ENCODE measurements at places on chromosomes 12 and 14.

- DNase-seq = peak; percentile 27
Measured at GRCh38 chr12:13981990-13982389, 588 bp upstream of the GRIN2B start.

DNA sequence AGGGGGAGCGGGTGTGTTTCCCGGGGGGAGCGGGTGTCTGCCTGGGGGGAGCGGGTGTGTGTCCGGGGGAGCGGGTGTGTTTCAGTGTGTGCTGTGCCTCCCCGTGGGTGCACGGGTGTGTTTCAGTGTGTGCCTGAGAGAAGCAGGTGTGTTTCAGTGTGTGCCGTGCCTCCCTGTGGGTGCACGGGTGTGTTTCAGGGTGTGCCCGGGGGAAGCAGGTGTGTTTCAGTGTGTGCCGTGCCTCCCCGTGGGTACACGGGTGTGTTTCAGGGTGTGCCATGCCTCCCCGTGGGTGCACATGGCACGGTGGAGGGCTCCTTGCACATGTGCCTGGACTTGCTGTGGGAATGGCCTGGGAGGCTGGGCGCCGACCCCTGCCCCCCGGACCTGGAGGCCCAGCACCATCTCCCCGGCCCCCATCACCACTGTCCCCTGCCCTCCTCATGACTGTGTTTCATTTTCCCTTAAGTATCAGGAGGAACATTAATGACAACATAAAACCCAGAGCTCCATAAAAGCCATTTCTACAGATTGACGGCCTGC, 38.7 kb downstream of the FBRSL1 start:
- DNase-seq = no peak

DNA sequence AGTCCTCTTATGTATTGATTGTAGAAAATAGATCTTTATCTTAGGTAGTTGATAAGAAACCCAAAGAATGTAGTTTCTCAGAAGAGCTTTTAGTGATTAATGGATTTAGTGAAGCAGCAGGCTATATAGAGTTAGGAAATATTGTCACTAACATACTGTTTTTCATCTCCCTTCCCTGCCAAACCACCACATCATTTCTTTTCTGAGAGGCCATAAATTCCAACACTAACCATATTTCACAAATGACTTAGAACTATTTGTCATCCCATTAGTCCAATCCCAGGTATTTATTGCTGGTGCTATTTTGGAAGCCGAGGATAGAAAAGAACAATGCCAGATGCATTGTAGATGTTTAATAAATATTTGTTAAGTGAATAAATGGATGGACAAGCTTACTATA, 185.7 kb downstream of the KICS2 start:
- no peak for DNase-seq

DNA sequence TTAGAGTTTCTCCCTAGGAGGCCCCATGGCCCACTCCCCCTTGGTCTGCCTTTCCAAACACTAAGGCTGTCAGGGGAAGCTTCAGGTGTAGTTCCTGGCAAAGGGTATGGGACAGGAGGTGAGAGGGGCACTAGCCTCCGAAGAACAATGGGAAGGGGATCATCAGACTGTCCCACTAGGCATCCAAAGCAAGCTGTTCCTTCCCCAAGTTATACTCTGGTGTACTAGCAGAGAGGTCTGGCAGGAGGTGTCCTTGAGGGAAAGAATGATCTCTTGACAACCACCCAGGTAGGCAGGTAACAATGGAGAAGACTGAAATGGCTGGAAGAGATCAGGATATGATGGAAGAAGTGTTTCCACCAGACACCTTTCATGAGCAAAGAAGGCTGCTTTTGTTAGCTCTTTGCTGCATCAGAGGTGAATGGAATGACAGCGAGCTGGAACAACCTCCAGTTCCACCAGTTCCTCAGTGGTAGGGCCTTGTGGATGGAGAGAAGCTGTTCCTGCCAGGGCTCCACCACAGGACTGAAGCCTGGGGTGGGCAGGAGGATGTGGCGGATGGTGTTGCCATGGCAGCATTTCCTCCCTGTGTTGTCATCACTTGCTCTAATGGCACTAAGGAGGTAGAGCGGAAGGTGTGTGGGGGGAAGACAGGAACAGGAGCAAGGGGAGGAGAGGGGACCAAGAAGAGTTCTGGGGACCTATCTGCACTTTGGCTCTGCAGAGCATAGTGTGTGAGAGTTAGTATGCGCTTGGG, 2.3 kb upstream of the AGAP2 start:
- no peak for DNase-seq

- no peak for DNase-seq
Measured at GRCh38 chr12:162467-163307, 51.3 kb downstream of the SLC6A12 start.

DNA sequence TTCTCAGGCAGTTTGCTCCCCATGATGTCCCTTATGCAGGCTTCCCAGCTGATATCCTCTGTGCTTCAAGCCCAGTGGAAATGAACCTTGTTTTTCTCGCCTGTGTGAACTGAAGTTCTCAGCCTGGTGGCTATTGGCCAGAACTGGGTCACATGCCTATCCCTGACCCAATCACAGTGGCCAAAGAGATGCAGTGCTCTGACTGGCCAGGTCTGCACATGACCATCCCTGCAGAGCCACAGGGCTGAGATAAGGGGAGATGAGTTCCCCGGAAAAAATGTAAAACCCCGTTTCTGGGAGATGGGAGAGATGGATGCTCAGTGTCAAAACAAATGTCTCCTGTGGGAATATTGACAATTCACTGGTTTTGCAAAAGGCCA, 34.7 kb upstream of the FZD10 start:
- no peak for DNase-seq

DNA sequence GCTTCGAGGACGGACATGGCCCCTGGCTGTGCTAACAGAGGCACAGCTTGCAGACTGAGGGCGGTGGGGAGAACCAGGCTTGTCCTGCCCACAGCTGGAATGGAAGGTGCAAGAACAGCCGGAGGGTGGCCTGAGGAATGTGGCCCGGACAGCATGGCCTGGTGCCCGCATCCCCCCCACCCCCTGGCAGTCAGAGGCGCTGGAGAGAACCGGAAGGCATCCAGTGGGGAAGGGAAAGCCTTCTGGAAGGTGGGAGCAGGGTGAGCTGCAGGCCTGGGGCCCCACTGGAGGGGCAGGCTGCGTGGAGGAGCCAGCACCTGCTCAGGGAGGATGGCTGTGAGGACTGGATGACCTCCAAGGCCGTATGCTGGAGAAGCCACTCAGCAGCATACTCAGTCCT, 8.1 kb upstream of the CYP46A1 start:
- DNase-seq = no peak

GRCh38 chr12:106341086-106341877, 16.3 kb upstream of the POLR3B start:
- no peak for DNase-seq

DNA sequence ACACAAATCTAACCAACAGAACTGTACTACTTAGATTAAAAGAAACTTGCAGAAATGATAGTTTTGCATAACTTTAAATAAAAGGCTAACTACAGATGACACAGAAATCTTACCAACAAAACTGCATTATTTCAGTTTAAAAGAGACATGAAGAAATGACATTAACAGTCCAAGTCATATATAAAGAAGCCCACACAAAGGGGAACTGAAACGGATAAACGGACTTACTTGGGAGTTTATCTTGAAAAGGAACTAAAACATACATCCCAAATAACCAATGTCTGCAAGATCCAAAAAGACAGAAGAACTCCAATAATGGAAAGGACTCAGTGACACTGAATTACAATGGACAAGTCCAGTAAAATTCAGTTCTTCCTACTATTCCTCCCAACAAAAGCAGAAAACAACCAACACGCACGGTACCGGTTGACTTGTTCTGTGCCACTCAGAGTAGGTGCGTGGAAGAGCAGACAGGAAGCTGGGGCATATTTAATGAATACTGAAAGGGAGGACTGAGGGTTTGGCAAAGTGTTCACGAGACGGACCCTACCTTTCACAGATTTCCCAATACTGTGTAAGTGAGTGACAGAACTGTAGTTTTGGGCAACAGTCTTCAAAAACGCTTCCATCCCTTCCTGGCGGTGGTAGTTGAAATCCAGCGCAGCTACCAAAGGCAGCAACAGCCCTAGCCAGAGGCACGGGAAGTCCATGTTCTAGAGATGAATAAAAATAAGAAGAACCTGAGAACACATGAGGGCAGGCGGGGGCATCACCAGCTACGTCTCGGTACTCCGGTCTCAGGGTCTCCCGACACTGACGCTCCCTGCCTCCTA, 627 bp downstream of the CPM start:
- no peak for DNase-seq

DNA sequence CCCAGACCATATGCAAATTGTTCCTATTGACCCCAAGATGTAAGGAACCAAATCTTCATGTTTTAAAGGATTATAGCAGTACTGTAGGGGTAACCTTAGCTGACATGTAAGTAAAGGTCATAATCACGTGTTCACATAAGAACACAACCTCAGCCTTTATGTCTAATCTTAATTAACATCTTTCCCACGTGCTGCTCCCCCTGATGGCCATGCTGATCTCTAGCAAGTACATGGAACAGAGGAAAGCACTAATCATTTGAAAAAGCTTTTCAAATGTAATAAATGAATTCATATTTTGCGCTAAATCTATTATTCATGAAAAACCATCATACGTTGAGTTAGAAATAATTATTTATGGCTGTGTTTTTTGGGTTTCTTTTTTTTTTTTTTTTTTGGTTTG, 30.5 kb upstream of the ITPR2 start:
- DNase-seq = no peak

DNA sequence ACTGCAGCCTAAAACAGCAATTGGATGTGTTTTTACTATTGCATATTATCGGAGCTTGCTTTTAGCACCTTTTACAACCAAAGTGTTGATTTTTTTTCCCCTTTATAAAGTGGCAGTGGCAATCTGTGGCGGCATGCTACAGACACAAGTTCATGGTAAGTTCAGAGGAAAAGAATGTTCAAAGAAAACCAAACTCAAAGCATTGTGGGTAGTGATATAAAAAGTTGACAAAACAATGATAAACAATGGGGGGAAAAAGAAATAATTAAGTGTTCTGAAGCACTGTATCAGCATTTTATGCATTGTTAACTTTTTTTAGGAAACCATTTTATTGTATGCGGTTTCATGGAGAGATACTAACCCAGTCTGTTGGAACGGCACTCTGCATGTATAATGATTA, 492.0 kb upstream of the SOX5 start:
- no peak for DNase-seq

DNA sequence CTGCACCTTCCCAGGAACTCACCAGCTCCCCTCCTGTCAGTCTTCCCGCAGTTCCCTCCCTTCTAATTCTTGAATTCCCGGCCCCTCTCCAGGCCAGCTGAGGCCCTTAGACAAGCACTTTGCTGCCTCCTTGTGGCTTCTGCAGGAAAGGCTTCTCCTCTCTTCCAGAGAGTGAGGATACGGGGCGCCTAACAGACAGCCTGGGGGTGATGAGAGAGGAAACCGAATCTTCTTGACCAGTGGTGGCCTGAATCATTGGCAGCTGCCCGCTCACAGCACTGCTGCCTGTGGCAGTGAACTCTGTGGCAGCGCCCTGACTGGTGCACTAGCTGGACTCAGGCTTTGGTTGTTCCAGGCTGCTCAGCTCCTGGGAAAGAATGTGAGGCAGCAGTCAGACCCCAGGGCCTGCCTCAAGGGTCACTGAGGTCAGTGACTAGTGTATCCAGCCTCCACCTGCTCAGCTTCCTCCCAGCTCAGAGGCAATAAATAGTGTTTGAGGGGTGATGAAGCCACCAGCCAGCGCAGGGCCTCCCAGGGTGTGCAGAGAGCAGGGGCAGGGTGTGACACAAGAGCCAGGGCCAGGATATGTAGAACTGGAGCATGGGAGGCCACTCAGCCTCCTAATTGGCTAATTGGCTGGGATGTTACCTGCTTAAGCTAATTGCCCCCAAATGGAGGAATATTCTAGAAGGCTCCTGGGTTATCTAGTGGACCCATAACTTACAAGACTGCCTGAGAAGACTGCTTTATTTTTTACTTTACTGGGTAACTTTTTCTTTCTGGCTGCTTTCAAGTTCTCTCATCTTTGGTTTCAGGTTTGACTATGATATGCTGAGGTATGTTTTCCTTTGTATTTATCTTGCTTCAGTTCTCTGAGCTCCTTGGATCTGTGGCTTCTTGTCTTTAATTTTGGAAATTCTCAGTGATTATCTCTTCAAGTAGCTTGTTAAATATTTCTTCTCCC, 12.9 kb upstream of the MCRS1 start:
- peak; percentile 81 for DNase-seq

DNA sequence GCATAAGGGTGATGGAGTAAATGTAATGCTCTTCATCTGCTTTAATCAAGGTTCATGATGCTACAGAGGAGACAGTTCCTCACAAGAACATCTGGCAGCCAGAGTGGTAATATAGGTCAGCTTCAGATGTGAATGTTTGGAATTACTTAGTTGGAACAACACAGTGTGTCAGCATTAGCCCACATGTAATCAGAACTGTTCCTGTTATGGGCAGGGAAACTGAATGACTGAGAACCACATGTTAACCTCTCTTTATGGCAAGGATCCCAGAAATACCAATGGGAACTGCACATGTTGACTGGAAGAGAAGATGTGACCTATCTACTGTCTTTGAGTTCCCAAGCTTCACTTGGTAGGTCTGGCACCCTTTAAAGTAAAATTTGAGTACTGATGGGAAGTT, 390.1 kb upstream of the PDE3A start:
- no peak for DNase-seq

DNA sequence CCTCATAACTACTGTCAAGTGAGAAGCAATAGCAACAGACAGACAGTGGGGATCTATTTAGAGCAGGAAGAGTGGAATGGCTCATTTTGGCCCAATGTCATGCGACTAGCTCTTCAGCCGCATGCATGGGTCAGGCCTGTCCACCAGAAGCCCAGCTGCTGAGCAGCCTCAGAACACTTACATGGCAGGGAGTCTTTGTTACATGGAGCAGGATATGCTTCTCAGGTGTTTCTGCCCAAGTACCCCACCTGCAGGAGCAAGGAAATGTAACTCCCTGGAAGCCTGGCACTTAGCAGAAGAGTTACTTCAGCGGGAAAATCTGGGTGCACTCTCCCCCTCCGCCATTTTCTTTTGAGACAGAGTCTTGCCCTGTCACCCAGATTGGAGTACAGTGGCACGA, 73.5 kb upstream of the ARHGAP5 start:
- no peak for DNase-seq

DNA sequence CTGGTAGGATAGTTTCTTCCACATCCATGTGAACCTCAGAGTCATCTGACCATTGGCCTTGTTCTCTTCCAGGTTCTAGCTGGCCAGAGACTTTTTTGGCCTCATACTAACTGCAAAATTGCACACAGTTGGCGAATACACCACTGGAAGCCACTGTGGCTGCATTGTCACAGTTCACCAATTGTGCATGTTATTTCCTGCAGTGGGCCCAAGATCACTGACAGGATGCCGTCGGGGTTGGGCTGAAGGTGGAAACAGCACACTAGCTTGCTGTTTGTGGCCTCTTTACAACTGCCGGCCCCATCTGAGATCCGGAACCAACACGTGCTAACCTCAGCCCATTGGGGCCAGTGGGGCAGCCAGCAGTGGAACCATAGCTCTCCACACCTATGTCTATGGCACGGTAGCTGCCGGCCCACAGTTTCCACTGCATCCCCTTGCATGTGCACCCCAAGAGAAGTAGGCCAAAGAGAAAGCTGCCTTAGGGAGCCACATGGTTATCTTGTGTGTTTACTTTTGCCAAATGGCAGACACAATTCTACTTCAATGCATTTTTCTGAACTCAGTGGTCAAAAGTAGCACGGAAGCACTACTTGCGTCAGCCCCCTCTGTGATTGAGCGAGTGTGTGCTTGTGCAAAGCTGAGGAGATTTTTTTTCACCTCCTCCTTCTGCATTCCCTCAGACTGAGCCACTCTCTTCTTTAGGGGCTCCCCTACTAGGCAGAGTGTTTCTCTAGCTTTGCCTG, 464.0 kb downstream of the RAD51B start:
- DNase-seq = no peak
